ENCODE measurements at places on chromosomes 1 and 21.

- no peak for DNase-seq
Observed at GRCh38 chr1:228373004-228373680, 33.5 kb downstream of the TRIM11 start.

GRCh38 chr1:226739696-226740065, 599 bp upstream of the ITPKB start:
- DNase-seq: no peak

- no peak for DNase-seq
Observed at GRCh38 chr21:39969691-39970364, 102.6 kb downstream of the PCP4 start.

- DNase-seq: no peak
Observed at GRCh38 chr1:58094221-58094620, 452.3 kb downstream of the OMA1 start.

DNA sequence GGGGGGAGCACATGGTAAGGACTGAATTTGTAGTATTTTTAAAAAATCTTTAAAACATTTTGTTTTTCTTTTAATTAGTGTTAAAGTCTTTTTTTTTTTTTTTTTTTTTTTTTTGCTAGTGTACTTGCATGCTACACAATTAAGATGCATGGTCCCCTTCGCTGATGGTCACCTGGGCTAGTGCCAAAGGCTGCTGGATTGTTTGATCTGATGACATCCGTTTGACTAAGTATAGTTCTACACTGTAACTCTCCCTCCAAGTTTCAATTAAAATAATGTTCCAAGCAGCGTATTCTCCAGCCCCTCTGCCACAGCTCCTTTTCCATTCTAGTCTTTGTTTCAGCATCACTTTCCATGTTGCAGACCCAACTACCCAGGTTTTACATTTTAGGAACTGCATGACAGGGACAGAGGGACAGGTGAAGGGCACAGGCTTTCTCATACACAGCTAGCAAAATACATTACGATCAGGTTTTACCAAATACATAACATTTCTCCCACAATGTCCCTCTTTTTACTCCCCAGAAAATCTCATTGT, 852 bp upstream of the RAVER2 start:
- DNase-seq: no peak

DNA sequence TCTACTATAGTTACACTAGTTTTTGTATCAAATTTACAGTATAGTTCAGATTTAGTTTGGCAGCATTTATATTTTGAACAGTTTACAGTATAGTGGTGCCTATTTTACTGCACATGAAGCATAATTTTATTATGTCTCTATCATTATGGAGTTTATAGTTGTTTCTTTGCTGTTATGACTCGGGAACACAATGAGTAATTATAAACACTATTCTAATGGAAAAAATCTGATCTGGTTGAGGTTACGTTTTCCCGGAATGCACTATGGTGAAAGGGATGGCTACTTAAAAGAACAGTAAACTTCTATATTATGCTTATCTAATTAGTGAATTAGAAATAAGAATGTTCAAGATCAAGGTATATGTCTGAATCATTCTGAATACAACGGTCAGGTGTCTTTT, 10.6 kb downstream of the LCA5L start:
- no peak for DNase-seq

DNA sequence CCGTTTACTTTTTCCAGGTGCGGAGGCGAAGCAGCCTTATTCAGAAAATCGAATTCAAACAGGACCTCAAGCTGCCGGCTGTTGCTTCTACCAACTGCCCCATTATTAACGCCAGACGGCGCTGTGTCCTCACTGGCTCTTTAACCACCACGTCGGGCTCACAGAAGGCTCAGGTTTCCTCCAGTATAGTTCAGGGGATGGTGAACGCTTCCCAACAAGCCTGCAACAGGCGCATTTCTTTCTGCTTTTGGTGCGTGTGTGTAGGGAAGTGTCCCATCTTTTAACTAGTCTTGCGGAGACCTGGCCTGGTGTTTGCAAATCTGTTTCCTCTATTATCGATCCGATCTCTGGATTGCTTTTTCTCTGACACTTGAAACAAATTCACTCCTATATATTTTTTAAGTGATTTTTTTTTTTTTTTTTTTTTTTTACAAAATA, 791 bp upstream of the STUM start:
- DNase-seq: peak; percentile 84

DNA sequence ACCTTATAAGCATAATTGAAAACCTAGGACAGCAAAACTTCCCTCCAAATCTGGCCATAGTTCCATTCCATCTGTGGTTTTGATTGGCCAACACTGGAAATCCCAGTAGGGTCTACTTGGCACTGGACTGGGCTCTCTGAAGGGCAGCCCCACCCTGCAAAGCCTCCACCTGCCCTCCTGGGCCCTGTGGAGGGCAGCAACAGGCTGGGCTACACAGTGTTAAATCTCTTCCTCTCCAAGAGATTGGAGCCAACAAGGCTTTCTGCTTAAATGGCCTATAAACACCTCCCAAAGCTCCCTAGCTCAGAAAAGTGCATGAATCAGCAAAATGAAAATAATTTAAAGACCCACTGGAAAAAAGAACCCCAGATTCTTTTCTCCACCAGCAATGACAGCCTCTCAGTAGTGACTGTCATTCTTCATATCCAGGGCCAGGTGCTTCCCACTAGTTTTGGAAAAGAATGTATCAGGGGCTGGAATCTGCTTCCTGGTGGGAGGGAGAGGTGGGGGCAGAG, 58.5 kb downstream of the BEND5 start:
- DNase-seq: no peak

- DNase-seq: no peak
Observed at GRCh38 chr1:93414749-93415148, 33.2 kb upstream of the FNBP1L start.
